ENCODE measurements at places on chromosomes 11 and 22.

DNA sequence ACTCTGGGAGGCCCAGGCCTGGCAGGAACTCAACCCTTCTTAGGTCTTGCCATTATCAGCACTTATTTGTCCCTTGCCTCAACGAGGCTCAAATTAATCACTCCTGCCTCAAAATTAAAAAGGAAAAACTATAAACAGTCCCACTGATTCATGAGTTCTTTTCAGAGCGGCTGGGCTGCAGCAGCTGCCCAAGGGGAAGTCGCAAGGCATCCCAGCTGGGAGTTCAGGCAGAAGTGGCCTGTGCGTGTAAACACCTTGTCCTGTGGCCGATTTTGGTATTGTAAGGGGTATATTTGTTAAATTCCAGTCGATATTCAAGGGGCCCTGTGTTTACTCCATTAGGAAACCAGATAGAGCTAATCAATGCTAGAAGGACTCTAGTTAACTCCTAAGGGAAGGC is 213.9 kb upstream of the CADM1 start:
- no peak for DNase-seq

- no peak for DNase-seq
Observed at GRCh38 chr11:78244080-78244479, 55.4 kb downstream of the USP35 start.

- no peak for DNase-seq
Observed at GRCh38 chr11:118939404-118939915, 13.7 kb upstream of the BCL9L start.

- no peak for DNase-seq
Observed at GRCh38 chr11:36751335-36751781, 153.3 kb upstream of the RAG2 start.

DNA sequence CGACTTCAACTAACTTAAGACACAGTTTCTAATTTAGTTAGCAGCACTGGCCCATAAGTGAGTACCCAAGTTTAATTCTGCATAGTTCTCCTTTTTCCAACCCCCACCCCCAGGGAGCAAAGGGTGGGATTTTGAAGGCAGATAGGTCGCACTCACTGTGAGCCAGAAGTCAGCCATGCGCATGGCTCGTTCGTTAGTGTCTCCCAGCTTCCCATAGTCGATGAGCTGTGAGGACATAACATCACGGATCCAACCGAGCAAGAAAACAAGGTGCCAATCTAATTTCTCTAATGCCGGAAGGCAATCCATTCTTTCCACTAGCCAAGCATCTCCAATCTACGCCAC is 577 bp downstream of the MRPL17 start:
- DNase-seq: no peak

- DNase-seq: no peak
Observed at GRCh38 chr22:17981497-17981896, 42.9 kb downstream of the MICAL3 start.

DNA sequence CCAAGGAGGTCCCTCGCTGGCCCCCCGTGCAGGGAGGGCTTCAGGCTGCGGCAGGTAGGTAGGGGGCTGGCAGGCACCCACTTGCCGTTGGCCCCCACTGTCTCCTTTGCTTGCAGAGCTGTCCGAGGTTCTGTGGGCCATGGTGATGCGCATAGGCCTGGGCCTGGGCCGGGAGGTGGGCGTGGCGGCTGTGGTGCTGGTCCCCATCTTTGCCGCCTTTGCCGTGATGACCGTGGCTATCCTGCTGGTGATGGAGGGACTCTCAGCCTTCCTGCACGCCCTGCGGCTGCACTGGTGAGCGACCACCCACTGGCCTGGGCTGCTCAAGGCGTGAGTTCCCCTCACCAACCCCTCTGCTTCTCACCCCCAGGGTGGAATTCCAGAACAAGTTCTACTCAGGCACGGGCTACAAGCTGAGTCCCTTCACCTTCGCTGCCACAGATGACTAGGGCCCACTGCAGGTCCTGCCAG is 11.6 kb downstream of the TCIRG1 start:
- DNase-seq: no peak

DNA sequence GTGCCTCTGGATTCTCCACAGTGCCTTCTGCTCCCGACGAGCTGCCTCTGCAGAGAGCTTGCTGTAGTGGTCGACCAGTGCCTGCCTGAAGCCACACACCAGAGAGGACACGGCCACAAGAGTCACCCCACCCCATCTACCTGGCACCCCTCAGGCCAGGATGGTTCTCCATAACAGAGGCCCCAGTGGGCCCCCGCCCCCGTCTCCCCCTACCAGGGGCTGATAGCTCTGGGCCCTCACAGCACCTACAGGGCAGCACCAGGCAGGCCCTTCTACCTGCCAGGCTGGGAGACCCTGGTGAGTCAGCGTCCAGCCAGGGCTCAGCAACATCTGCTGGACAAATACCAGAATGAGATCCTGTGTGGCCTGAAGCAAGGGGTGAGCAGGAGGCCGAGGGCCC is 21.7 kb downstream of the SELENOO start:
- no peak for DNase-seq

GRCh38 chr22:41226723-41227655 is 13.7 kb downstream of the CHADL start:
- DNase-seq: no peak

DNA sequence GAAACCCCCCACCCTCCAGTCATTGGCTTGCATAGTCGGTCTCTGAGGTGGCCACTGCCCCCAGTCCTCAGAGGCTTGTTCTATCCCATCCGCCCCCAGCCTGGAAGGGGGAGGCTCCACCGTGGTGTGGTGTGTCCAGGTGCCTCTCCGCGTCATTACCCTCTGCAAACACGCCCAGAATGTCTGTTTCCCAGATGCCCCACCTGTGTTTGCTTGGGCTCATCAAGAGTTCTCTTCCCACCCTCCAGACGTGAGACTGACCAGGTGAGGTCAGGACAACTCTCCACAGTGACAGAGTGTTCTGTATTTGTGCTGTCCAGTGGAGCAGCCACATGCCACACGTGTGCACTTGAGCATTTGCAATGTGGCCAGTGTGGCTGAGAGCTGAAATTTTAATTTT is 24.9 kb downstream of the LRRC10B start:
- DNase-seq: no peak

DNA sequence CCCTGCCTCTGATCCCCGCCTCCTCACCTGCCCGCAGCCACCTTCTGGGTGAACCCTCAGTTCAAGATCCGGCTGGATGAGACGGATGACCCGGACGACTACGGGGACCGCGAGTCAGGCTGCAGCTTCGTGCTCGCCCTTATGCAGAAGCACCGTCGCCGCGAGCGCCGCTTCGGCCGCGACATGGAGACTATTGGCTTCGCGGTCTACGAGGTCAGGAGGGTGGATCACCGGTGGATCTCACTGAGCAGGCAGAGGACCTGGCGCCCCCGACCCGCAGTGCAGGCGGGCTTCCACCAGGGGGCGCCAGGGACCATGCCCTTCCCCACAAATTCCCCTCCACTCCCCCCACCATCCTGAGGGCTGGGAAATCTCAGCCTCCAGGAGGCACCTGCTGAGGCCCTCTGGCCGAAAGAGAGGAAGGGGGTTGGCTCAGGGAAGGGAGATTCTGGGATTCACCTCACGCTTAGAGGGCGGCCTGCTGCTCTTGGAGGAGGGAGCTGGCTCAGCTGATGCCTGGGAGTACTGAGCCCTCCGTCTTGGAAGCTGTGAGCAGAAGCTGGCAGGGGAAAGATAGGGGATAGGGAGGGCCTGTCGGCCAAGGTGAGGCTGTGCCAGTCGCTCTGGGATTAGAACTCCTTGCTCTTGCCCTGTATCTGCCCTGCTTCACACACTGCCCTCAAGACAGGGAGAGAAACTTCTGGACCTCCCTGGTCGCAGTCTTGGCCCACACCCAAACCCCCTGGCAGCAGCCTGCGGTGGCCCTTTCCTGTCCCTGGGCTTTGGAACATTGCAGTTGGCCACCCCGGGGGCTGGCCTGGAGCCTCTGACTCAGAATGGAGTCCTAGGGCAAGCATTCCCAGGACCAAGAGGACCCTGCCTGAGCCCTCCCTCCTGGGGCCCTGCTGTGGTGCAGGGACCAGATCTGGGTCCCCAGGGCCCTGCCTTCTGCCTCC is 23.2 kb downstream of the CAPN1 start:
- DNase-seq: peak; percentile 64

DNA sequence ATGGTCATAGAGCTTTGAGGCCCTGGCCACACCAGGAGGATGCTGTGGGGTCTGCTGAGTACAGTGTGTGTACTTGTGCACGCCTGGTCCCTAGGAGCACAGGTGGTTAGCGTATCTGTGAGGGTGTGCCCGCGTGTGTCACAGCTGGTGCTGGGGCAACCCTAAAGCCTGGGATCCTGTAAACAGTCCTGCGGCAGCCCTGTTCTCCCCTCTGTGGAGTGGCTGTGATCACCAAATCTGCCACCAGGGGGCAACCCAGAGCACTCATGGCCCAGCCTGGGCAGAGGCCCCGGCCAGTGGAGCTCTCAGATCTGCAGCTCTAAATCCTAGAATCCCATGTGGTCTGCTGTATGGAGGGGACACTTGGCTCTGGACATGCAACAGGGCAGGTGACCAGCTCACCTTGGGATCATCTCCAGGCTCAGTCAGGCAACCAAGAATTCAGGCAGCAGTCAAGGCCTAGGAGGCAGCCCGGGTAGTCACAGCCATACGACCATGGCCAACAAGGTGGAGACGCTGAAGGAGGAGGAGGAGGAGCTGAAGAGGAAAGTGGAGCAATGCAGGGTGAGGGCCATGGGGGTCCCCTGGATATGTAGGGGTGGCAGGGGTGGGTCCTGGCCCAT is 3.9 kb downstream of the SH3BP1 start:
- DNase-seq: no peak

DNA sequence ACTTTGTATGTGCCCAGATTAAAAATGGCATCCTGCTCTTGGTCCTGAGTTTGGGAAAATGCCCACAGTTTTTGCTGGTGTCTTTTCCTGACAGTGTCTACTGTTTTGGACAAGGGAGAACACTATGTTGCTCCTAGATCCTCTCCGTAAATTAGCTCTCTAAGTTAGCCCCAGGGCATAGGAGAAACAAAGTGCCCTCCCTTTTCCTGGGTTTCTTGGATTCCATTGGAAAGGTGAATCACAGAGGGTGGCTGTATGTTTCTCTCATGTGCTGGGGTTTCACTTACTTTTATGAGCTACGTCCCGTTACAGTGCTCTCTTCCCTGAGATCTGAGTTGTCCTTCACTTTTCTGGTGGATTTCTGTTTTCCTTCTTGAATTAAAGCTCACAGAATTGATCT is 782.8 kb downstream of the CNTN5 start:
- no peak for DNase-seq

DNA sequence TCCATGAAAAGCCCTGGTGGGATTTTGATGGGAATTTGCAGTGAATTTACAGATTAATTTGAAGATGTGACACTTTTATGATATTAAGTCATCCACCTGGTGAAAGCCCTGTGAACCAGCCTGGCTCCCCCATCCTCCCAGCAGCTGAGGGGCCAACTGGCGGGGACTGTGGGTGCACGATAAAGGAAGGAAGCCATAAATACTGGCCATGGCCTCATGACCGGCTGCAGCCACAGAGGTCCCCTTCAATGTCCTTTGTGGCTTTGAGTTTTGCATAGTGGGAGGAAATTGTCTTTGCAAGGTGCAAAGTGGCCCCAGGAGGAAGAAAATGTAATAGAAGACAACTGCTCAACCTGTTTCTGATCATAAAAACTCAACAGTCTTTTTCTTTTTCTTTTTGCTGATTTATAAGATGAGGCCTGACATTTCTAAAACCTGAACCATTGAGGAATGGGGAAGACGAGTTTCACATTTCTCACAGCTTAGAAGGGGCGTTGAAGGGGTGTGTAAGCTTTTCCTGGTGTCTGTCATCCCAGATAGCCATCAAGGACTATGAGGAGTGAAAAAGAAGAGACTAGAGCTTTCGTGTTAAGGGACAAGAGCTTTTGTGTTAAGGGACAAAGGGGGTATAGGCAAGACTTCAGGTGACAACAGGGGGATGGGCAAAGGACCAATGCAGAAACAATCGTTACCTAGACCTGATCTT is 6.3 kb upstream of the NDUFV1 start:
- DNase-seq: no peak

GRCh38 chr11:445765-446588 is 4.1 kb upstream of the PTDSS2 start:
- DNase-seq: no peak

DNA sequence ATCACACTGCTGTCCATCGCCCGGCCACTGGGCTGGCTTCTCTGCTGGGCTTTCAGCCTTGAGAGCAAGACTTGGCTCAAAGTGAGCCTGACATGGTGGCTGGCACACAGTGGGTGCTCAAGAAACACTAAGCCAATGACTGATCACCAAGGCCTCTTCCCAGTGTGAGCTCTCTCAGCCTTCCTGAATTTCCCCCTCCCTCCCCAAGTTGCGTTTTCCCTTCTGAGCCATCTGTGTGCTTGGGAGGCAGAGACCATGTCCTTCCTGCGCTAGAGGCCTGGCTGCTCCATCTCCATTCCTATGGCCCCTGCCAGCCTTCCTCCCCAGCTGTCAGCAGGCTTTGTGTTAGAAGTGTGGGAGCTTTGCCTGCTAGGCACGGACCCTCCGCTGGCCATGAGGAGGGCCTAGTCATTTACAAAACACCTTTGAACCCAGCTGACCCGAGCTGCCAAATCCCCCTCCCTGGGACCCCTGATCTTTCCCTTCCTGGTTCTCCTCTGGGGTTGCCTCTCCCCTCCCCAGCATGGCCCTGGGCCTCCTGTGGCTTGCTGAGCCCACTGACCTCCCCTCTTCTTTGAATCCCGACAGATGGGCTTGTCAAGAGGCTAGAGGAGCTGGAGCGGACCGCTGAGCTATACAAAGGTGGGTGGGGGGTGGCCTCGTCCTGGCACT is 13.2 kb downstream of the PICK1 start:
- no peak for DNase-seq

DNA sequence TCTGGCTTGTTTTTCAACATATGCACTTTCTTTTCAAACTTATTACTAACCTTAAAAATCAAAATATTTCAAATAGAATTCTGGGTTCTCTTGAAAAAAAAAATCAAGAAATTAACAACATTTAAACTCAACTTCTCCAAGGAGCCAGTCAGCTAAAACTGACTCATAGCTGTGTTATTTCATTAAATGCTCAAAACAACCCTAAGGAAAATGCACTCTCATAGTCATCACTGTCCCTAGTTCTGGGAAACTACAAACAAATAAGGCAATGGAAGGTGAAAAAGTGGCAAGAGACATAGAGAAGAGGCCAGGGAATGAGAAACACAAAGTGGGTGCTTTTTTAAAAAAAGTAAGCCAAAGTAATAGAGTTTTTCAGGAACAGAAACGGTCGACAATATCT is 4.1 kb upstream of the ARHGAP20 start:
- DNase-seq: no peak

DNA sequence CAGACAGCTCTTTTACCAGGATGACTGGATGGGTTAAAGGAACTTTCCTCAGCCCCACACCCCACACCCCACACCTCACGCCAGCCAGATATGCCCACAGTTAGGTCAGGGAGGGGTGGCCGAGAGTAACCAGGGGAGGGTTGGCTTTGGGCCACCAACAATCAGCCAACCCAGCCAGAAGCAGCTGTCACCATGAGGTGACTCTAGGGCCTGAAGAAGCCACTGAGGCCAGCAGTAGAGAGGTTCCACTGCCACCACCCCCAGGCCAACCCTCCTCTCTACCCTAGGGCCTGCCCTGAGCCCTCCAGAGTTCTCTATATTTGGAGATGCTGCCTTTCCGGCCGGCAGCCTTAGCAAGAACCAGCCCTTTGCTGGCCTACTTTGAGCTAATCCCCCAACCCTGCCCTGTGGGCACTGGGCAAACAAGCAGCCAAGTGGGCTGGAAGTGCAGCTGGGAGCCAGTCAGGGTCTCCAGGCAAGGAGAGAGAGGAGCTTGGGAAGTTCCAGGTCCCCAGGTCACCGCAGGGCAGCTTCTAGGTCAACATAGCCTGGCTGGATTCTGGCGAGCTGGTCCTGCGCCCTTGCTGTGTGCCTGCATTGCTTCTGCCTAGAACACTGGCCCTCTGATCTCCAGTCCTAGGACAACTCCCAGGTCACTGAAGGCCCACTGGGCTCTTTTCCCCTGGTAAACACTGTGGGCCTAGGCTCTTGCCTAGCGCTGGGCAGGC is 12.0 kb upstream of the SYT8 start:
- no peak for DNase-seq
